ENCODE measurements at places on chromosomes 12 and 14.

- DNase-seq: no peak
These were observed 164.6 kb downstream of the GCH1 start for GRCh38 chr14:54738009-54738408.

GRCh38 chr12:116535241-116535640 is 23.9 kb upstream of the MAP1LC3B2 start:
- no peak for DNase-seq

DNA sequence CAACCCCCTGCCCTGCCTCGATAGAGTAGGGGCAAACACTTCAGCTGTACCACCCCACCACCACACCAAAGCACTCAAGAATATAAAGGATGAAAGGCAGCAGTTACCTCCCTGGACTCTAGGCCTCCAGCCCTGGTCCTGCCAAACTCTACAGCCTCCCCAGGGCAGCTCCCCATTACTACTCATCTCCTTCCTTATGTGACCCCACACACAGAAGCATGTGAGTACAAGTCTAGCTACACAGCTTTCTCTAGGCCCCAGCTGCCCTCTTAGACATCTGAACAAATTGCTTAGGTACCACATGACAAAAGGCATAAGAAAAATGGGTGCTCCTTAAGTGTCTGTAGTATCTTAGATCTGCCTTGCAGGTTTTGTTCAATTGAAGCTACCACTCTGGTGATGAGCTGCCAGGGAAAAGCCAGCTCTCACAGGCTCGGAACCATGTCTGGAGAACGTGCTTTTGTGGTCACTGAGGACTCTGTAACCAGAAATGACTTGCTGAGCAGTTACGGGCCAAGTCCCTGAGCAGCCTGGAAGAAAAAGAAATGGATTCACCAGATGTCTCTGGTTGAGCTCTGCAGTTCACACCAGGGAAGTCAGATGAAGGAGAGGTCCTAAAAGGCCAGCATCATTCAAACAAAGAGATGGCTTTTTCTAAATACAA is 32.8 kb downstream of the FMNL3 start:
- peak; percentile 37 for DNase-seq

- DNase-seq: no peak
These were observed 16.4 kb upstream of the EVL start for GRCh38 chr14:100048786-100049185.

- DNase-seq: no peak
These were observed 98.6 kb downstream of the PELI2 start for GRCh38 chr14:56216626-56217379.

DNA sequence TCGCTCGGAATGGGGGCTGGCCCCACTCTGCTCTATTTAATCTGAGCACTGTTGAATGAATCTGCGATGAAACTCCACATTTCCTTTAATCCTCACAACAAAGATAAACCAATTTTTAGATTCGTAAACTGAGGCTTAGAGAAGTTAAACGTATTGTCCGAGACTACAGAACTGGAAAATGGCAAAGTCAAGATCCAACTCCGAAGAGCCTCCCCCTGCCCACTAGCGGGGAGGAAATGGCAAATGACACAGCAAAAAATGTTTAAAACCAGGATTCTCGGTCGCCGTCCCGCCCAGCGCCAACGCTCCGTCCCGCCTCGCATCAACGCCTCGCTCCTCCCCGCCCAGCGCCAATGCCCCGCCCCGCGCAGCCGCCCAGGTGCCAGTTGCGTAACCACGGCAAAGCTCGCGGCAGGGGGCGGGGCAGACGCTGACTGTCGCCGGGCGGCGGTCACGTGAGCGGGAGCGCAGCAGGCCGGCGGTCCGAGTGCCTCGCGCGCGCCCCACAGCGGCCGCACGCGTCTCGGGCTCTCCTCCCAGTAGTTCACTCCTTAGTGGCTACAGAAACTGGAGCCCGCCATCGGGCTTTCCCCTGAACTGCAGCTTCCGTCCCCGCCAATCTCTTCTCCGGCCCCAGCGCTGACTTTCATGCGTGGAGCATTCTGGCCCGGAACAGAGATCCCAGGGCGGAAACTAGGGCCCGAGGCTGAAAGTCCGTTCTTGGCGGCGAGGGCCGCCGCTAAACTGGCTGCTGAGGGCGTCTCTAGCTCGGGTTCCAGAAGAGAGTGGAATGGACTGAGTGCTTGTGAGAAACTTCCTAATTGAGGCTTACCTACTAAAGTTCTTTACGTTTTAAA is 13.6 kb upstream of the LRRC23 start:
- DNase-seq: peak; percentile 97

DNA sequence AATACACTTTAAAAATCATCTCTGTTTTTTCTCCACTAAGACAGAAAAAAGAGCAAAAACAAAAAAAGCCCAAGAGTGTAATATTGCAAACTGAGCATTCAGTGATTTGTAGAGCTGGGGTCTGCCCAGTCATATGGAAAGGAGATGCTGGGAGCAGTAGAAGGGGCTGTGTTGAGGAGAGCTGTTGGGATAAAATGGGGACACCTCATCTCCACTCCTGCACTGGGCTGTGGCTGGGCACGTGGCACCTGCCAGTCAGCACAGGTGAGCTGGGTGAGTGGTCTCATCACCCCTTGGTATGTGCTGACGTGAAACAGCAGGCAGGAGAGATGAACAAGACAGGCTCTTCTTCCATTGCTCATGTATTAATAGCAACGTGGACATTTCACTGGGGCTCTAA is 217.4 kb downstream of the C12orf42 start:
- DNase-seq: no peak

- DNase-seq: peak; percentile 71
These were observed 606.0 kb upstream of the TMEM132C start for GRCh38 chr12:127660961-127661360.

DNA sequence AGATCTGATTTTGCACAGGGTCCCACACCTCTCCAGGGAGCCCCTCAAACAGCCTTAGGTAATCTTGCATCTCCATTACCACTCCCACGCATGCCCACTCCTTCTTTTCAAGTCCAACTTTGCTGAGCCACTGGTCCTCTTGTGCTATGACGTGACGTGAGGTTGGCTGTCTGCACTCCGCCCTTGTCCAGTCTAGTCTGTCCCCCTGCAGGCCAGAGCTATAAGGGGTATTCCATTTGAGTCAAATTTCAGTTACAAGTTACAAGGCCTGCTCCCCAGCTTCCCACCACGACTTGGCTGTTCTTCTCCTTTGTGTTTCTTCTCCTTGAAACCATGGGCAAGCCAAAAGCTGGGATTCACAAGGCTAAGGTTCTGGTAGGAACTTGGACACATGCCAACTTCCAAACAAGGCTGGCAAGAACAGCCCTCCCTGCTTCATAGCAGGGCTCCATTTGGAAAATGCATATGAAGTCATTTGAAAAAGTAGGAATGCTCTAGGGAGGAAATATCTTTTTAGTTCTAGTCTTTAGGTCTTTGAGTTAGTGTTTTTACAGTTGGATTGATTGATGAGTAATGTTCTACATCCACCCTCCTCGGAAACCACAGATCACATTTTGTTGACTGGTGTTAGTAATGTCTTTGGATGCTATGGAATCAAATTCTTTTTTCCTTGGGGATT is 49.1 kb downstream of the KCNA1 start:
- no peak for DNase-seq

DNA sequence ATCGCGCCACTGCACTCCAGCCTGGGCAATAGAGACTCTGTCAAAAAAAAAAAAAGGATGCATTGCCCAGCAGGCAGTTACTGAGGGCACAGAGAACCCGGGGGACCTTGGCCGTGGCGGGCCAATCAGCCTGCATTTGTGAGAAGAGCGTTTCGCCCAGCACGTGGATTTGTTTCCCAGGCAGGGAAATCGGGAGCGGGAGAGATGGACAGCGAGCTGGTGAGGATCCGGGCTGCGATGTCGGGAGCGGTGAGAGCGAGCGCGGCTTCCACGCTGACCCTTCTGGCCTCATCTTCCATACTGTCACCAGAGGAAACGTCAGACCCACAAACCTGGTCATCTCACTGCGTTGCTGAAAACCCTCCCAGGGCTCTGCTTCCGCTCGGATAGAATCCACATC is 123.5 kb downstream of the RIMBP2 start:
- no peak for DNase-seq

- no peak for DNase-seq
These were observed 28.3 kb downstream of the CGRRF1 start for GRCh38 chr14:54538055-54538454.

- no peak for DNase-seq
These were observed 173.6 kb downstream of the SEC23A start for GRCh38 chr14:38929416-38929815.

DNA sequence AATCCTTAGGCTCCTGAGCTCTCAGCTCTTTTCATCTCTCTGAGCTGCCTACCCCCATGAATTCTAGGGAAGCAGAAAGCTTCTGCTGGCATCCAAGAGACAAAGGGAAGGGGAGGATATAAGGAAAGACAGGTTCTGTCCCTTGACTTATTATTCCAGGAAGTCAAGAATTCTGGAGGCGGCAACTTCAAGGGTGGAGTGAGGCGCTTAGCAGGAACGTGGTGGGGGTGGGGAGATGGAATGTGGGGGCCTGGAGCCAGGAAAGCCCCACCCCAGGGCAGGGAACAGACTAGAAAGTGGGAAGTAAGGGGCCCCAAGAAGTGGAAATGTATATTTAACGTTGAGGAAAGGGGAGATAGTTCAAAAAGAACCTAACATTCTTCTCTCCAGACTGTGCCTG is 1.4 kb downstream of the CALCOCO1 start:
- DNase-seq: no peak

- DNase-seq: no peak
These were observed 232.7 kb upstream of the ABCD2 start for GRCh38 chr12:39852346-39852745.

DNA sequence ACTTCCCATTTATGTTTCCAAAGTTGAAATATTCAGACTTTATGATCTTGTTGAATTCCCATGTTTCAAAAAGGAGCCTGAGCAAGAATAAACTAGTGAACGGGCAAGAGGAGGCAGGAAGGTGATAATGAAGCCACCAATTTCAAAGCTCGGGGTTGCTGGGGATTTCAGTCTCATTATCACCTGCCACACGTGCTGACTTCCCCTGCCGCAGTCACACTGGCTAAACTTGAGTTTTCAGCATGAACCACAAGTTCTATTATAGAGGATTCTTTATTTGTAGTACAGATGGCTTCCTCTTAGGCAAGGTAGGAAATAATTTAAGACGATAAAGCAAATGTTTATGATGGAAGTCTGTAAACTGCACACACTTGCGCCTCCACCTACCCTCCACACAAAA is 18.1 kb upstream of the DIABLO start:
- DNase-seq: no peak

- peak; percentile 16 for DNase-seq
These were observed 1.5 kb upstream of the HSP90B1 start for GRCh38 chr12:103928682-103929045.

GRCh38 chr12:130384234-130384633 is 46.5 kb downstream of the PIWIL1 start:
- no peak for DNase-seq

DNA sequence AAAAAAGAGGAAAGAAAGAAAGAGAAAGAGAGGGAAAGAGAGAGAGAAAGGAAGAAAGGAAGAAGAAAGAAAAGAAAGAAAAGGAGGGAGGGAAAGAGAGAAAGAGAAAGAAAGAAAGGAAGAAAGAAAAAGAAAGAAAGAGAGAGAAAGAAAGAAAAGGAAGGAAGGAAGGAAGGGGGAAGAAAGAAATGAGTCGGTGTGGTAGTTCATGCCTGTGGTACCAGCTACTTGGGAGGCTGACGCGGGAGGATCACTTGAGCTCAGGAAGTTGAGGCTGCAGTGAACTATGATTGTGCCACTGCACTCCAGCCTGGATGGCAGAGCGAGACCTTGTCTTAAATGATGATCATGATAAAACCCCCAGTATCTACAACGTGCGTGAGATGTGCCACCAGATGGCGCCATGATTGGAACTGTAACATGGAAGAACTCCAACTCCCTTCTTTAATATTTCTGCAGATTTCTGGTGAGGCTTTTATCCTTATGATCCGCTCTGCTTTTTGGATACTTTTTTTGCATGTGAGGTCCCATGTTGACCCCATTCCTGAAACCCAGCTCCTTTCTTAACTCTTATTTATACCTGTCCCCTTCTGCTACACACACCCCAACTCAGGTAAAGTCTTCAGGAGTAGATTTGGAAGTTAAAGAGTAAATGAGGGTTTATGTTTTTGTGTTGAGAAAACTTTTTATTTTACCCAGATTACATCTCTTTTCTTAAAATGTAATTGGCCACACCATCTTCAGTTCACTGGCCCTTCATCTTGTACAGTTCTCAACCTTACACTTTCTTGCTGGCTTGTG is 25.6 kb downstream of the RNASE10 start:
- DNase-seq: peak; percentile 47

DNA sequence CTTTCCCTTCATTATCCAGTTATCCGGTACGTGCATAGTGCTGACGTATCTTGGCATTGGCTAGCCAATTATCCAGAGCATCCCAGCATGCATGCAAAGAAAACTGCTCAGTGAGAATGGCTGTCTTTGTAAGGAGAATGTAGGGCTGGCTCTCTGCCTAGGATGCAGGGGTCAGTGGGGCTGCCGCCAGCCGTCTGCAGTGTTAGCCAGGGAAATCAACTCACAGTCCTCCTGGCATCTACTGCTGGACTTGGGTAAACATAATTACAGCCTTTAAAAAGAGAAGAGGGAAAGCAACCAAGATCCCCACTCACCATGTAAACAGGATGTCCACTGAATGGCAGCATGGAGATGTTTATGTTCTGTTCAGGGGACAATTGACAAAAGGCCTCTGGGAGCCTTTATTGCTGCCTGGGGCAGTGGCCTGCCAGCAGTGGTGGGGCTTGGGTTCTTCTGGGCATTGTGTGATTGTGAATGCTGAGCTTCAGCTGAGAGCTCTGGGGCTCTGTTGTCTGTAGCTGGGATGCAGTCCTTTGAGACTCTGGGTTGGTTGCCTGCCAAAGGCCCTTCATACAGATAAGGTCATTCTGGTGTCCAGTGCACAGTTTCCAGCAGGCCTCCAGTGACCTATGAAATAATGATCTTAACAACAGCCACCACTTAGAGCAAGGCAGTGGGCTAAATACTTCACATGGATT is 121.8 kb downstream of the TBC1D30 start:
- DNase-seq: peak; percentile 92

DNA sequence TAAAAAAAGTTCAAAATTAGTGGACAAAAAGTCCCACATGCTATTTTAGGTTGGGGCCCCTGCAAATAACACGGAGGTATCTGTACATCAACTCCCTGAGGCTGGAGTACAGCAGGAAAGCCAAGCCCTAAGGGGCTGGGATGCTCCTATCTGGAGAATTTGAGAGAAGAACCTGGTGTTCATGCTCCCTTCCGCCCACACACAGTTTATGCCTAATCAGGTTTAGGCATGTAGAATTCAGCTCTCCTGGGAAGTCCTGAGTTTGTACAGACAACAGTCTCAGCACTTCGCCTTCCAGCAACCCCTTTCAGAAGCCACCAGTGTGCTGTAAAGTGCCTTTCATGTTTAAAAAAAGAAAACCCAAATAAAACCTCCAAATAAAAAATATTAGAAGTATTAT is 237.3 kb upstream of the GRIP1 start:
- DNase-seq: no peak

DNA sequence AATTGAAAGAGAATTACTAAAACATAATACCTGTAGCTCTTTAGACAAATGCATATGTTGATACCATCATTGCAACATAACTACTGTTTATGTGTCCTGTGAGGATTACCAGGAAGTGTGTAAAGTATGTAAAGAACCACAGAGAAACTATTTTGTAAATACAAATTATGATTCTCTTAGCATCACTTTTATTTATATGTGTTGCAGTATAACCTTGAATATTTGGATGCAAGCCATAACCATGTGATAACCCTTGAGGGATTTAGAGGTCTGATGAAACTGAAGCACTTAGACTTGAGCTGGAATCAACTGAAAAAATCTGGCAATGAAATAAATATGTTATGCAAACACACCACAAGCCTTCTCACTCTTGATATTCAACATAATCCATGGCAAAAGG is 77.5 kb downstream of the LRRC9 start:
- DNase-seq: no peak

- no peak for DNase-seq
These were observed at the start of gene RNASE1 for GRCh38 chr14:20802341-20803084. TSS of gene RNASE1 (minus strand) at chr14:20802844. CDS start at chr14:20802068, 776 bp downstream.

All from dorsolateral prefrontal cortex (tissue), 122 donors.